Activated CD4-positive, alpha-beta T cell treated with anti-CD3 and anti-CD28 coated beads for 36 hours (primary cell): ENCODE measurements at places on chromosomes 2 and 18. TPM values are rescaled to one million over a fixed set of nuclear protein-coding genes. Genes with fewer than 3 reads are reported as not detected.

- no peak overlapping the region for H3K27ac ChIP-seq
- H3K36me3 ChIP-seq, result no peaks in the 10 kb centered on the region
- peaks cover 9% of the 10 kb centered on the region for H3K27me3 ChIP-seq
- DNase-seq, result no peak
These were observed 65.1 kb downstream of the TIMM21 start for GRCh38 chr18:74213429-74213828.

GRCh38 chr2:164621764-164622105, 453 bp upstream of the GRB14 start:
- peaks cover 4% of the 10 kb centered on the region for H3K4me1 ChIP-seq
- H3K36me3 ChIP-seq, result no peaks in the 10 kb centered on the region
- no peak for DNase-seq
- peak overlapping the region; percentile 35 for H3K4me3 ChIP-seq
- peaks cover 24% of the 10 kb centered on the region for H3K27me3 ChIP-seq
- no peak overlapping the region for H3K27ac ChIP-seq

GRCh38 chr2:133942398-133942797, 311.5 kb upstream of the MGAT5 start:
- H3K27me3 ChIP-seq, result peaks cover 11% of the 10 kb centered on the region
- H3K4me3 ChIP-seq, result no peak overlapping the region
- H3K36me3 ChIP-seq, result no peaks in the 10 kb centered on the region
- no peaks in the 10 kb centered on the region for H3K4me1 ChIP-seq
- no peak for DNase-seq

SOCS6 gene
- total RNA-seq, result 2.1 TPM

GRCh38 chr18:35511833-35512232, 14.1 kb upstream of the INO80C start:
- H3K27ac ChIP-seq, result no peak overlapping the region
- H3K27me3 ChIP-seq, result no peaks in the 10 kb centered on the region
- DNase-seq, result no peak
- no peak overlapping the region for H3K4me3 ChIP-seq
- peaks cover 2% of the 10 kb centered on the region for H3K4me1 ChIP-seq
- H3K36me3 ChIP-seq, result no peaks in the 10 kb centered on the region
